Lung (tissue), 17 donors: ENCODE measurements at places on chromosomes 13 and 19. TPM values are rescaled to one million over a fixed set of nuclear protein-coding genes. Genes with fewer than 3 reads are reported as not detected.

DNA sequence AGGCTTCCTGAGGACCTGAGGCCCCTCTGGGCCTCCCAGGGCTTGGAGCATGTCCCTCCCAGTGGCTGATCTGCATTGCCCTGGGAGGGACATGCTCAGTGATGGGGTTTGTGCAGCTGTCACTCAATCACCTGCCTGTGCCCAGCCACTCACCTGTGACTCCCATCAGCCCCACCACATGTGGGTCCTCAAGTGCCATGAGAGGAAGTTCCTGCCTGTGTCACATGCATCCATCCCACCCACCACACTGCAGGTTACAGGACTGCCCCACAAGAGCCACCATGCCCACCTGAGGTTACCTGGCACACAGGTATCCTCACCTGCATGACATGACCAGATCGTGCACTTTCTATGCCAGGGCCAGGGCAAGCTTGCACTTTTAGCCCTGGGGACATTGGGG, 80.0 kb downstream of the SCGB2B2 start:
- no peak for DNase-seq

DNA sequence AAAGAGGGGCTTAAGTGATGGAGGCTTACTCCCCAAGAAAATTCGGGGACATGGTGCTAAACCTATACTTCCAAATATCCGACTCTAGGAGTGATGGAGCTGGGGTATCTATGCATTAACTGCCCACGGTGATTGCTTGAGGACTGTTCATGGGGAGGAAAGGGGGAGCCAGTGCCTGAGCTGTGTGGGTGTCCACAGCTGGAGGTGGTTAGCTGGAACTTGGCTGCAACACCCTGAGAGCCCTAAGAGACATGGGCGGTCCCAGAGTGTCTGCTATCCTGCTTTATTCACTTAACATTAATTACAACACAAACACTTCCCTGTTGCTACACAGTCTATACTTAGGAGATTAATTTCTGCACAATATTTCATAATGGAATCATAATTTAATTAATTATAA, 28.1 kb upstream of the POMP start:
- DNase-seq, result no peak

DNA sequence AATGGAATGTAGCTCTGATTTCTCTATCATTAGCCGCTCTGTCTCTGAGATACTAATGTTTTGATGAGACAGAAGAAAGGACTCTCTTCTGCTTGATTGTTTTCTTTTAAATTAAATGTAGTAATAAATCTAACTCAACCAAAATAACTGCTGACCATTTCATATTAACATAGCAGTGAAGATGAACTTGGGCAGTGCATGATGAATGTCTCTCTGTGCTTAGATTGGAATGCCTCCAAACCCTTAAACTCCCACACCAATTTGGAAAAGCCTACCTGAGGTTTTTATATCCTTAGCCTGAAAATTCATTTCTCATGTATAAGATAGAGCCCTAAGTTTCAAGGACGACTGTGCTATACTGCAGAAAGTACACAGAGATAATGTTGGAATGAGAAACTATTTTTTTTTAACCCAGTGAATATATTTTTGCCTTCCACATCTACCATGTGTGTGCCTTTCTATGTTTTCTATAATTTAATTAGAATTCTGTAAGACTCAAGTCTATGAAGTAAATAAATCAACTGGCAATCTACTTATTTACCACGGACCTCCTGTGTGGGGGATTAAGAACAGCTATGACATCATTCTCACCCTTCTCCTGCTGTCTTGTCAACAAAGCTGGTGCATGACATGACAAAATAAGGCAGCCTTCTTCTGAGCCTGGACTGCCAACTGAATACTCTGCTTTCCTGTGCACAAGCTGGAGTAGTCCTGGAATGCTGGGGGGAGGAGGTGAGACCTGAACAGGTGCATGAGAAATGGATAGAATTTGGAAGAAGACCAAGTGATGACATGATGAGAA, 155.5 kb downstream of the FGF9 start:
- DNase-seq, result no peak

DNA sequence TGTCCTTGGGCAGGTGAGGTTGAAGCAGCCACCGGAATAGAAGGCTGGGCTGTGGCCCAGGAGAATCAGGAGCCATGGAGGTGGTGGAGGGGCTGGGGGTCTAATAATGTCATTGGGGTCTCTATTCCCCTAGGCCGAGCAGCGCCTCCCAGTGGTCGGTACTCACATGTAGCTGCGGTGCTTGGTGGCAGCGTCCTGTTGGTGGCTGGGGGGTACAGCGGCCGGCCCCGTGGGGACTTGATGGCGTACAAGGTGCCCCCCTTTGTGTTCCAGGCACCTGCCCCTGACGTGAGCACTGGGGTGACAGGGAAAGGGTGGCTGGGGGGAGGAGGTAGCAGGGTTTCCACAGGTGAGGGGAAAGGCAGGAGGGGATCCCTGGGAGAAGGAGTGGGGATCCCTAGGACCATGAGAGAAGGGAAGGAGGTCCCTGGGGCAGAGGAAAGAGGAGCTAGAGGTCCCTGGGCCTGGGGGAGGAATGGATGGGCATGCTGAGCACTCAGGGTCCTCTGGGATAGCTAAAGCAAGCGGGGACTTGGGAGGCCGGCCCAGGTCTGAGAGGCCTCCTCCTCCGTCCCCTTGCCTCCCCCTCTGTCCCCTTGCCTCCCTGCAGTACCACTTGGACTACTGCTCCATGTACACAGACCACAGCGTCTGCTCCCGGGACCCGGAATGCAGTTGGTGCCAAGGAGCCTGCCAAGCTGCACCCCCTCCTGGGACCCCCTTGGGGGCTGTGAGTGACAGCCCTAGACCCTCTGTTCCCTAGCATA, 18.1 kb downstream of the MEGF8 start:
- DNase-seq, result no peak

ADGRL1 gene
- 35.9 TPM for total RNA-seq
